ENCODE measurements at places on chromosomes 6 and 20. TPM values are rescaled to one million over a fixed set of nuclear protein-coding genes. Genes with fewer than 3 reads are reported as not detected.

Gene MTFR2
- total RNA-seq = 9.2 TPM

Gene METTL24
- not detected for total RNA-seq

Gene TINAG
- total RNA-seq = not detected

Gene ZBTB46
- total RNA-seq = 1.2 TPM

Gene DEFB124
- not detected for total RNA-seq

Measured in bronchus fibroblast of lung (primary cell).